Fibroblast of skin of right quadriceps (primary cell): ENCODE measurements at places on chromosomes 7 and 10.

DNA sequence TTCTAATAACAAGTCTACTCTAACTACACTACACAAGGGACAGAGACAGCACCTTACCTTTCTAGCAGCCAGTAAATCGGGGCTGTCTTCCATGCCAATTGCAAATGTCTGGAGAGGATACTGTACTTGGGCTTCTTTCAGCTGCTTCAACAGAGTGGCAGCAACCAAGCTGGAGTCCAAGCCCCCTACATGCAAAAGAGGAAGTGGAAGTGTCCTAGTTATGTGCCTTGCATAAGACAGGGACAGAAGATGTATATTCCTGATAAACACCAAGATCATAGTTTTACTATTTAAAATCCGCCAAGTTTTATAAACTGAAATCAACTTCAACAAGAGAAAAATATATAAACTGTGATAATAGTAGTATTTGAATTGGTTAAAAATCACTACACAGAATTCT lies 14.0 kb downstream of the ASNS start:
- DNase-seq: no peak

DNA sequence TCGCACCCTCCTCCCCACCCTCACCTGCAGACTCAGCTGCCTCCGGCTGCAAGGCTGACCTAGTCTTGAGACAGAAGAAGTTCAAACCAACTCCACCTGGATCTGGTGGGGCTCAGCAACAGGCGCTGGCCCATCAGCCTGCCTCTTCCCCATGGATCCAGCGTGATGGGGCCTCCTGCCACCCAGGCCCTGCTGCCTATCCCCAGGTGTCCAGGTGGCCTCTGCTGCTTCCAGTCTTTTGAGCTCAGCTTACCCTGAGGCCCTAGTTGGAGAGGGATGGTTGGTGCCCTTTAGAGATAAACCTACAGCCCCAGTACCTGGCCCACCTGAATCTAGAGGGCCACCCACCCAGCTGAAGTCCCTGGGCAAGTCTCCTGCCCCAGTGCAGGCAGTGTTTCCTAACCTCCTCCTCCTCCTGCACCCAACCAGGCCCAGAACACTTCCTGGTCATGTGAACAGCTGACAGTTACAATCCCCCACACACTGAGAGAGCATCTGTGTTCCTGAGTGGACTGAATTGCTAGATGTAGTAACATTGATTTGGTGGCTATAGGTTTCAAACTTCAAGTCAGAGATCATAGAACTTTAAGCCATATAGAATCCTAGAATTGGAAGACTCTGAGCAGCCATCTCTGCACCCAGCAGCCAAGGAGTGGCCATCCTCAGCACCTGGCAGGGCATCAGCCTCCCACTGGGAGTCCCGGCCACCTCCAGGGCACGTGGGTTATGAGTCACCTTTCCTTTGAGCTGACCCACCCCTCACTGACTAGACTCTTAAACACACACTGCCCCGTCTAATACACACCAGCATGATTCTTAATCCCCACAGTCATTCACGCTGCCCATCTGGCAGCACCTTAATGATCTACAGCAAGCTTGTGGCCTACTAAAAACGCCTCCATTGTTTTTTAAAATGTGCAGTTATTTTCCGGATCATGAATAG lies 51.9 kb downstream of the ALOX5 start:
- DNase-seq: no peak

DNA sequence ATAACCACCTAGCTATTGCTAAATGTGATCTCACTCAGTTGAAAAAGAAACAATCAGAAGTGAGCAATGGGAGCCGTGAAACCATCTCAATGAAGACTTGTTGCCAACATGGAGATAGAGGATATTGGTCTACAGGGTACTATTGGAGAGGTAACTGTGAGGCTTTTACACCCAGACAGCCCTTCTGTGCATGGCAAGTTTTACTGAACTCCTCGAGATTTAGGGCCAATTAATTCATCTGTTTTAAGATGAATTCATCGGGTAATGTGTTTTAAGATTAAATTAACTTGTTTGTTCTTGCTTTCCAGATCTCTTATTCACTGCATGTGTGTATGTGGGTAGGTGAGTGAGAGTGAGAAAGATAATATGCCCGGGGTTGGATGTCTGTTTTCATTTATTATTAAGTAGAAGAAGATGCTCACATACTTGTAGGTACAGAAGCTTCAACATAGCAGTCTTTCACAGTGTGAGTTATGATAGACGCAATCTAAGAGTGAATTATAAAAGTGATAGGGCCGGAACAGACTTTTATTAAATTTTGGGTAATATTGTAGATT lies 323.8 kb downstream of the EXOC4 start:
- DNase-seq: no peak

DNA sequence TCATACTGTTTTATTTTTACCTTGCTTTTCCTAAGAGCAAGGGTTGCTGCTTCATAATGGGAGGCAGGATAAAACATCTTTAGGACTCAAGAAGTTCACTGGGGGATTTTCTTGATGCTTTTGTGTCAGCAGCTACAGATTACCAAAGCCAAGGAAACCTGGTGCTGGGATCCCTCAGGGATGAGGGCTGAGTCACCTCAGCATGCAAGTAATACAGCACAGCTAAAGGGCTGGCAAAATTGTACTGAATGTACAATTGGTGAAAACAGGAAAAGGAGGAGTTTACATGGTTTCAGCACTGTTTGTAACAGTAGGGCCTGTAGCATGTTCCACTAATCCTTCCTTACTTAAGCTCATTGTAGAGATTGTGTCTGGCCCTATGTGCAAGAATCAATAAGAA lies 1056.8 kb downstream of the SORCS1 start:
- DNase-seq: peak; percentile 59

GRCh38 chr7:12716134-12716681 lies 28.8 kb downstream of the ARL4A start:
- DNase-seq: no peak

DNA sequence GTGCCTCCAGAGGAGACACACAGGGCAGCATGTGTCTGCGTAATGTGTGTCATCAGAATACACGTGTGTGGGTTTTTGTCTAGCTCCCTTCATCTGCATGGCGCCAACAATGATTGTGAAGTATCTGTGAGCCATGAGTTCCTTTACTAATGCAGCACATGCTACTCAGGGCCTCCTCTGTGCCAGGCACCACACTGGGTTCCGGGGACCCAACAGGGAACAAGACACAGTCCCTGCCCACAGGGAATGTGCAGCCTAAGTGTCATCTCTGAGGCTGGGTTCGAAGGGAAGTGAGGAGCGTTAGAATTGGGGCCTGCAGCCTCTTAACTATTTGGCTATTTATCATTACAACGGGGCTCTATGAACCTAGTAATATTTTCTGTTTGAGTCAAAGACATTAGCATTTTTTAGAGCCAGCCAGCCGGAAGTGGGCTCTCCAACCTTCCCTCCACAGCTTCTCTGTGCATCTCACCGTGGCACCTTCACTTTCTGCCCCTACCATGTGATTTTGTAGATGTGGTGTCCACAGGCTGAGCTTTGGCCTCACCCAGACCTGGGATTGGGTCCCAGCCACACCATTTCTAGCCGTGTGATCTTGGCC lies 43.9 kb upstream of the SRGN start:
- DNase-seq: no peak

DNA sequence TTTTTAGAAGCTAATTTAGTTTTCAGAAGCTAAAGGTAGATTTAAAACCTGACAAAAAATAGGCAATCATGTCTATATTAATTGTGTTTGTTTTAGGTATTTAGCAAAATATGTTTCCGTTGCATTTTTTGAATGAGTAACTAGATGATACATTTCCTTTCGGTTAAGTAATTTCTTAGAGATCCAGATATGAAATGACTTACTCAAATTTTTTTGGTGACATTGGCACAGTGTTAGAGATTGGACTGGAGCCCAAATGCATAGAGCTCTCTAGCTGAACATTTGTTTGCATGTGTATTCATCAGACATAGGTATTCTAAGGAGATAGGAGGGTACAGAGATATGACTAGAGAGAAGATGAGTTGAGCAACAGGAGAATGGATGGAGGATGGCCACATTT lies 1.9 kb downstream of the BUB3 start:
- peak; percentile 36 for DNase-seq

DNA sequence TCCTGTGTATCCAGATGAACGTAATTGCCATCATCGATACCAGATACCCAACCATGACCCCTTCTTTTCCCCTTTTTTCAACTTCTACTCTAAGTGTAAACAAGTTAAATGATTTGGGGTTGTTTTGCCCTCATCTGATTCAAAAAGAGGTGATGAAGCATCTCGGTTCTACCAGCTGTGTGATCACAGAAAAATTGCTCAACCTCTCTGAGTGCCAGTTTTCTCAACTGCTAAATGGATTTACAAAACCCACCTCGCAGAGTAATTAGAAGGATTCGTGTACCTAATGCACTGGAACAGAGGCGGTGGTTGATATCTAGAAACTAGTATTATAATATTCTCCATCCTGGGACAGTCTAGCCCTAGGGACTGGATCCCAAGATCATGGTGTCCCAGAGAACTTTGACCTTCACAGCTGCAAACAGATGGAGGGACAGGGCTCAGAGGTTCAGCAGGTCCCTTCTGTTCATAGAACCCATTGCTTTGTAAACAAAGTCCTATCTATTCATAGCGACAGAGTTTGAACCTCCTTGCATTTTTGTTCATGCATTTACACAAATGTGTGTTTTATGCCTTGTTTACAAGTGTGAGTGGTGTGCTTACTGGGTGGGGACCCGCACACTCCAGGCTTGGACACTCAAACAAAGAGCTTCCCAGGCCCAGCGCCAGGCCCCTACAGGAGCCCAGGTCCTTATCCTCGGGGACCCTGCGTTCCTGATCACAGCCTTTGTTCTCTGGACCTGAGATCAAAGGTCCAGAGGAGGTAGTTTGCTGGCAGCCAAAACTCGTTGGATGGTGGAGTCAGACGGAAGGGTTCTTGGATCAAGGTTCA lies 46.4 kb downstream of the CALML3 start:
- DNase-seq: no peak

- peak; percentile 82 for DNase-seq
Observed at GRCh38 chr10:126387041-126387921, 996 bp downstream of the ADAM12 start.

- no peak for DNase-seq
Observed at GRCh38 chr7:135391514-135391913, 118.4 kb downstream of the CNOT4 start.

- DNase-seq: no peak
Observed at GRCh38 chr7:20470726-20471125, 140.0 kb downstream of the ITGB8 start.

- no peak for DNase-seq
Observed at GRCh38 chr10:533186-533585, 156.3 kb downstream of the DIP2C start.

- peak; percentile 15 for DNase-seq
Observed at GRCh38 chr7:155356323-155357105, 58.8 kb downstream of the INSIG1 start.

DNA sequence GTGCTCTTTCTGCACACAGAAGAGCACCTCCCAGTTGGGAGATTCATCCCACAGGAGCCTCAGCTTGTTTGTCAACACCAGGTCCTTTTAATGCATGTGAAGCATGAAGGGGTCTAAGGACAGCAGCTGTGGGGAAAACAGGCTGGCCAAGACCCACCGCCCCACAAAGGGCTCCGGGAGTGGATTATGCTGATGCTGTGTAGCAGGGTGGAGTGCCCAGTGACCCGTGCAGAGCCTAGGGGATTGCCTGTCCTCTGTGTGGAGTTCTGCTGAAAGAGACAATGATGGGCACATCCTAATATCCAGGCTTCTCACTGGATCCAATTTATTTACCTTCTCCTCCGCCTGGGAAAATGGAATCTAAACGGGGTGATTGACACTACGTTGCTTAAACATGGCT lies 74.0 kb downstream of the PIP4K2A start:
- DNase-seq: no peak

DNA sequence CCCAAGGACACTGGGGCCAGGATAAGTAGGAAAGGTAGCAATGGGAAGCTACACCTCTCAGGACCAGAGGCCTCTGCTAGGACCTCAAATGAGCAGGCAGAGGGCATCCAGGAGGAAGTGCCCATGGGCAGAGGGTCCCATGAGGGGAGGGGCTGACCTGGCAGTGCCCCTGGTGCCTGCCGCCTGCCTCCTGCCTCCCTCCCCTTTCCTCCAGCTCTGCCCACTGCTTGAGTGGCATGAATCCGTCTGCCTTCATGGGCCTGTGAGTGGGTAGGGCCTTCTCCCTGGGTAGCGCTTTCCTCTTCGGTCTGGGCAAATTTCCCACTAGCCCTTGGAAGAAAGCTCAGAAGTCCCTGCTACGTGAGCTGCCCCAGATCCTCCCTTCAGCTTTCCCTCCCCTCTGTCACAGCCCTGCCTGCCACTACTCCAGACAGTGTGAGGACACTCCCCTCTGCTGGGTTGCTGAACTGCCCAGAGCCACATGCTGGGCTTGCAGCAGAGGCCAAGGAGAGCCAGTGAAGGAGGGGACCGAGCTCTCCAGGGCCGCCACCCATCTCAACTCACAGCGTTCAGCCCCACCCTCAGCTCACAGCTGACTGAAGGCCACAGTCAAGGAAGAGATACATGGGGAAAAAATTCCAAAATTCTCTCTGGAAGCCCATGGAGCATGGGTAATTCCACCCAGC lies 141.4 kb downstream of the ARHGAP22 start:
- DNase-seq: no peak

GRCh38 chr7:8261711-8262695 lies at the start of gene ICA1:
Gene ICA1 (minus strand): TSS chr7:8262167. CDS start chr7:8235926, 26,241 bp downstream.
- DNase-seq: peak; percentile 9

GRCh38 chr7:53485354-53485753 lies 449.9 kb downstream of the POM121L12 start:
- DNase-seq: no peak

DNA sequence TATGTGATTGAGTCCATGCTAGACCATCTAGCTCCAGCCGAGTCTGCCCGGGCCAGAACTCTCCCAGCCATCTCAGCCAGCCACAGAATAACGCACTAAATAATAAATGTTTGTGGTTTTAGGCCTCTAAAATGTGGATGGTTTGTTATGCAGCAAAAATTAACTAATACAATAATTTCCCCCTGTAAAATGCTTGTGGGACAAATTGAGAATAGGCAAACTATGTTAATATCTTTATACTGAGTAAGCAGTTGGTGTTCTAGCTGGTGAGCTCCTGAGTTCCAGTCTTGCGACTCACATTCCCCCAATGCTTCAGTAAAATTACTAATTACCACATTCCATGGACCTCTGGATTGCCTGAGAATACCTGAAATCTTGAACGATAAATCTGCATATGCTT lies 316.8 kb upstream of the NFE2L3 start:
- peak; percentile 87 for DNase-seq

- no peak for DNase-seq
Observed at GRCh38 chr10:76149602-76150138, 718.2 kb downstream of the LRMDA start.

DNA sequence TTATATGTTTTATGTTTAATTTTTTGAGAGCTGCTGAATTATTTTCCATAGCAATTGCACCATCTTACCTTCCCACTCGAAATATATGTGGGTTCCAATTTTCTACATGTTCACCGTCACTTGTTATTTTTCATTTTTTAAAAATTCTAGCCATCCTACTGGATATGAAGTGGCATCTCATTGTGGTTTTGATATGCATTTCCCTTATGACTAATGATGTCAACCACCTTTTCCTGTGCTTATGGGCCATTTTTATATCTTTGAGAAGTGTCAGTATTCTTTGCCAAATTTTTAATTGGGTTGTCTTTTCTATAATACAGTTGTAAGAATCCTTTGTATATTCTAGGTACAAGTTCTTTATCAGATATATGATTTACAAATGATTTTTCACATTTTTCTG lies 27.8 kb downstream of the NHLRC2 start:
- no peak for DNase-seq

GRCh38 chr10:16116404-16117304 lies 256.3 kb upstream of the MINDY3 start:
- peak; percentile 6 for DNase-seq
